ENCODE measurements at places on chromosomes 3 and 15.

- DNase-seq, result no peak
Measured at GRCh38 chr3:79167651-79168416, 600.0 kb downstream of the ROBO1 start.

DNA sequence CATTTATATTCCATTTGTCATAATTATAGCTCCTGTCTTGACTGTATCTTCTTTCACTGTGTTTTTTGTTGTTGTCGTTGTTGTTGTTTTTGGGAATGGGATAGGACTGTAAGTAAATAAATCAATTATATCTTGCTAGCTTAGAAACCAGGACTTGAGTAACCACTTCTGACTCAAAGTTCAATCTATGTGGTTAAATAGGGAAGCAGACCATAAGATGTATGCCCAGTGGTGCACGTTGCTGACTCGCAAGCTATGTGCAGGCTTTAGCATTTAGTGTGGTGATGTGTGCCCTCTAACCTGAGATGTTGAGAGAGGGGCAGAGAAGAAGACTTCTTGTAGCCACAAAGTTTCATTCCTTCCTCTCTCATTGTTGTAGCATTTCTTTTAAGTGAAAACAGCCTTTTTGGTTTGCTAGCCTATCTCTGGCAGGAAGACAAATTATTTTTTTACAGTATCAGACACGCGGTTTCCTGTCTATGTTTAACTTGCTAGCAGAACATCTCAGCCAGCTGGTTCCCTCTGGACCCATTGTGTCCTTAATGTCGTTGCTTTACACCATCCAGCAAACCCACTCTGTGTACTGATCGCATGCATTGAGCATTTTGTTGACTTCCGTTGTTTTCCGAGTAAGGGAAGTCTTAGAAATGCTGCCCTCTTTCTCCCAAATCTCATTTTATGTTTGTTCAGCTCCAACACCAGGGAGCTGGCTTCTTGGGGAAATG is 52.1 kb downstream of the TGFBR2 start:
- DNase-seq, result no peak

GRCh38 chr3:2078821-2079220 is 19.8 kb upstream of the CNTN4 start:
- no peak for DNase-seq

- DNase-seq, result no peak
Measured at GRCh38 chr3:72582211-72582878, 265.9 kb downstream of the SHQ1 start.

GRCh38 chr15:37137221-37137620 is 36.9 kb upstream of the MEIS2 start:
- no peak for DNase-seq

- DNase-seq, result no peak
Measured at GRCh38 chr3:191740712-191741111, 279.7 kb downstream of the PYDC2 start.

- no peak for DNase-seq
Measured at GRCh38 chr15:56608140-56608778, 125.0 kb downstream of the ZNF280D start.

- DNase-seq, result no peak
Measured at GRCh38 chr3:177746337-177746933, 549.2 kb upstream of the TBL1XR1 start.

DNA sequence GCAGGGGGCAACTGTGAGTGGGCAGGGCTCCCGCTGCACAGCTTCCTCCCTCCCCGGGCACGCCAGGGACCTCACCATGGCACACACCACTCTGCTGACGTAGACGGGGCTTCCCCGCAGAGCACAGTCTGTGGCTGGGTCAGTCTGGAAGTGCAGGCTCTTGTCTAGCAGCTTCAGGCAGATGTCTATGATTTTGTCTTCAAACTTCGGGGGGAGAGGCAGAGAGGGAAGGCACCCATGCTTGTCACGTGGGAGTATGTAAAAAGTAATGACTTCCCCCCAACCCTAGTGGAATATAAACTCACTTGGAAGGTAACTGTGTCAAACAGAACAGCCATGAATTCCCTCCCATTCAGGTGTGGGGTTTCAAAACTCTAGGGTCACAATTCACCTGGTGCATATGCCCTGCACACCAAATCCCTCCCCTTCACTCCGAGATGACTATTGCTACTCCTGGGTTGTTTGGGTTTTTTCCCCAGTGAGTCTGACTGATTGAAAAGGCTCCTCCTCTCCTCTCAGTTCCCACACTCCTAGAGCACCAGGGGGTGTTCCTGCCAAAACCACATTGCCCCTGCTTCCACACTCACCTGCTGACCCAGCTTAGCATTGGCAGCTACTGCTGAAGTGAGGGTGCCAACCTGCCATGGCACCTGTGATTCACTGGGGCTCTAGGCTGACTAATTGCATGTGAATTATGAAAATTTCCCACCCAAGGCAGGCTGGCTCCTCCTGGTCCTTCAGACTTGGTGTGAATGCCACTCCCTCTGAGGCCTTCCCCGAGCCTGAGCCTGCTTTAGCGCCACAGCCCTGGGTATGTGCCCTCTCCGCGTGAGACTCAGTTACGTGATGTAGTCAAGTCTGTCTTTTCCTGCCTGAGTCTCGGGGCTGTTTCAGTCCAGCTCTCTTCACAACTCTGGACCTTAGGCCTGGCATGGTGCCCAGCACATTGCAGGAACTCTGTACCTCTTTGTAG is 13.0 kb downstream of the TGM5 start:
- DNase-seq, result no peak

DNA sequence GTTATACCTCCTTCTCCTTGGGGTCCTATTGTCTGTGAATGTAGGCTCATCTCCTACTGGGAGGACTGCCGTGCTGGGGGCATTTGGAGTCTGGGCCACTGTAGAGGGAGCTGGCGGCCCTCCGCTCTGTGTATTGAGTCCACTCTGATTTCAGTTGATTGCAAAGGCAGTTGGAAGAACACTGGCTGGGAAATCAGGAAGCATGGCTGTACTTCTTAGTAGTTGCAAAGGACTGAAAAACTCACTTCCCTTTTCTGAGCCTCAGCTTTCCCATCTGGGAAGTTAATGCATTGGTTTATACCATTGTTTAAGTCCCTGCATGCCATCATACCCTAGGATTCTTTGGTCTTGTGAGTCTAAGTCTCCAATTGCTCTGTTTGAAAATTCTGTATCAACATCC is 46.7 kb downstream of the TMED3 start:
- DNase-seq, result no peak

DNA sequence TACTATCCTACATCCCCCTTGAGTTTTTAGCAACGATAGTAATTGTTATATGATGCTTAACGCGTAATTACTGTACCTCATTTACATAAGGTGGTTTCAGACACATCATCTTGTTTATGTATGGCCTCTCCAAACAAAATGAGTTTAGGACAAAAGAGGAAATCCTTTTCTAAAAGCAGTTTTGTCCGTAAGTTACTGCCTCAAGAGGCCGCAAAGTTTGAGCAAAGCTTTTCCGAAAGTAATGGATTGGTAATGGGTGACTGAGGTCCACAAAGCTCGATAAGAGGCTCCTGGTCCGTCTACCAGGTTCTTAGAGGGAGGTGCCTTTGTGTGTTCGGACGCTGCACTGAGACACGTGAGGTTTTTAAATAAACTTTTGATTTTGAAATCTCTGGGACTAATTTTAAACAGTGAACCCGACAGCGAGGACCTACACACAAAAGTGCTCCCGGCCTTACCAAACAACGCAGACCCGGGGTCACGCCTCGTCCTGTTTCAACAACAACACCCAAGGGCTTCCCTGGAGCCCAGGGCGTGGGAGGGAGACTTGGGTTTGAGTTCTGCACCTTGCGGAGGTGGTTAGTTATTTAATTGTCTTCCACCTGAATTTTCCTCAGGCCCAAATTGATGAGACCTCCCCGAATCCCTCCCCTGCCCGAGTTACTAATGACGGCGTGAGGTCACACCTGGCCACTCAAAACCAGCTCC is 456 bp upstream of the C15orf61 start:
- no peak for DNase-seq

- no peak for DNase-seq
Measured at GRCh38 chr3:9689757-9690156, 13.9 kb upstream of the CPNE9 start.

Measured in aorta (tissue), 5 donors.